SK-MEL-5 (cell line): ENCODE measurements at places on chromosomes 1 and 21. TPM values are rescaled to one million over a fixed set of nuclear protein-coding genes. Genes with fewer than 3 reads are reported as not detected.

- DNase-seq: no peak
Observed at GRCh38 chr1:43421976-43422750, 31.6 kb downstream of the HYI start.

DNA sequence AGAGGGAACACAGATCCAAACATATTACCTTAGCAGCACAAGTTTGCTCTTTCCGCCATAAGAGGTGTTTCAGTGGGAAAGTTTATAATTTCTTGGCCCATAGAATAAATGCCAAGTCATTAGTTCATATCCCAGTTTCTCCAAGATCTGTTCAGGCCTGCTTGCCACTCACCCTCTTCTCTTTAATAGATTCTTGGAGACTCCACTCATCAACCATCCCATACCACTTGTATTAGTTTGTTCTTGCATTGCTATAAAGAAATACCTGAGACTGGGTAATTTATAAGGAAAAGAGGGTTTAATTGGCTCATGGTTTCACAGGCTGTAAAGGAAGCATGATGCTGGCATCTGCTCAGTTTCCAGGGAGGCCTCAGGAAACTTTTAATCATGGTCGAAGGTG, 34.8 kb upstream of the MYSM1 start:
- DNase-seq: no peak

DNA sequence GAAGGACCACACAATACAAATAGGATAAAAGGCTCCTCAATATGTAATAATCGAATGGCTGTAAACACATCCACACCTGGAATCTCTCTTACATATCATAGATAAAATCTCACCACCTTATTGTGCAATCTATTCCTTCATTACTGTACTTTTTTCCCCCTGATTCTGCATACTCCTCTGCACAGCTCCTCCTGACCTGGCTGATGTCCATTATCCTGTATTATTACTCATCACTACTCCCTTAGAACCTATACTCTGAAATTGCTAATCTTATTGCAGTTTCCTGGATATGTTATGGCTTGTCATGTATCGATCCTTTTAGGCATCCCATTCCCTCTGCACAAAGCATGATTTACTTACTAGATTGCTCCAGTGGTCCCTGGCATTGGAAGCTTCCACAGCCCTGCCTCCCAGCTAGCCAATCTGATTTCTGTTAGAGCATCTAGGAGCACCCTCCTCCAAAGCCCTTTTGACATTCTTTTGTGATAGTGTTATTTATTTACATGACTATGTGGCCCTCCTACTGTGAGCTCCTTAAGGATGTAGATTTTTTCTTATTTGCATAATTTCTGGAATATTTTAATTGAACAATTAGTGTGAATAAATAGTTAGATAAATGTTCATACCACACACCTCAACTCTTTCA, 24.2 kb upstream of the PHGDH start:
- DNase-seq: no peak

S100A2 gene
- total RNA-seq: 0.24 and 2.2 TPM in 2 replicates

EFNA3 gene
- 6.6 and 8.2 TPM in 2 replicates for total RNA-seq

COL24A1 gene
- total RNA-seq: not detected in 2 replicates
